Calu3 (cell line): ENCODE measurements at places on chromosomes 5 and 9. TPM values are rescaled to one million over a fixed set of nuclear protein-coding genes. Genes with fewer than 3 reads are reported as not detected.

DNA sequence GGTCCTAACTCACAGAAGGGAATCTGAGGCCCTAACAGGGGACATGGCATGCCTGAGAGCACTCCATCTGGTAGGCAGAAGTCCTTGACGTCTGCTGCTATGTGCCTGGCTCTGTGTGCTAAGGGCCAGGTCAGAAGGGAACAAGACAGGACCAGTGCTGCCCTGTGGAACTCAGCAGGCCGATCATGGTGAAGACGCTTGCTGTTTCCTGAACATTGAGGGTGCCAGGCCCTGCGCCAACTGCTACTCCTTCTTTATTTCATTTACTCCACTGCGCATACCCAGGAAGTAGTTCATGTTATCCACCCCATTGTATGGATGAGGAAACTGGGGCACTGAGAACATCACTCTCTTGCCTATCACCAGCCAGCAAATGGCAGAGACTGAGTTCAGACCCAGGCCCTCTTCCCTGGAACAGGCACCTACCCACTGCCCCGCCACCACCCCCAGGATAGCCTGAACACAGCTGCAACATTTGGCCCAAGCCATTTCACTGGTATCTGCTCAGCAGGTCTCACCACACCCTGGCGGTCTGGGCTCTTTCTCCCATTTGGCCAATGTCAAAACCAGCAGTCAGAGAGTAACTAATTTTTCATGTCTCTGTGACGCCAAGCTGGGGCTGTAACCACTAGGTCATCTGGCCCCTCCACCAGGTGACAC, 24.8 kb upstream of the FOXI1 start:
- DNase-seq = no peak

DNA sequence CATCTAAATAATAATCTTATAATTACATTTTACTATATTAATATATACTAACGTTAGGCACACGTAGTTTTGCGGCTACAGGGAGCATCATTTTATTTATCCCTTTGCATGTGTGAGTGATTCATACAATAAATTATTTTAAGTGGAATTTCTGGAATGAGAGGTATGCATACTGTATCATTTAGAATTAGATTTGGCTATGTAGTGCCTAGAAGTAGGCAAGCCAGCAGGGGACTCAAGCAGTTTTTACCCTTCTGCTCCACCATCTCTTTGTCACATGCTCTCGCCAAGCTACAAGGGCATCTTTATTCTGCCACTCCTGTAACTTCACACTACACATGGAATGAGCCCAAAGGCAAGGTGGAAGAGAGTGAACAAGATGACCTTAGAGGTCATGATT, 60.8 kb downstream of the MEGF10 start:
- DNase-seq = no peak

DNA sequence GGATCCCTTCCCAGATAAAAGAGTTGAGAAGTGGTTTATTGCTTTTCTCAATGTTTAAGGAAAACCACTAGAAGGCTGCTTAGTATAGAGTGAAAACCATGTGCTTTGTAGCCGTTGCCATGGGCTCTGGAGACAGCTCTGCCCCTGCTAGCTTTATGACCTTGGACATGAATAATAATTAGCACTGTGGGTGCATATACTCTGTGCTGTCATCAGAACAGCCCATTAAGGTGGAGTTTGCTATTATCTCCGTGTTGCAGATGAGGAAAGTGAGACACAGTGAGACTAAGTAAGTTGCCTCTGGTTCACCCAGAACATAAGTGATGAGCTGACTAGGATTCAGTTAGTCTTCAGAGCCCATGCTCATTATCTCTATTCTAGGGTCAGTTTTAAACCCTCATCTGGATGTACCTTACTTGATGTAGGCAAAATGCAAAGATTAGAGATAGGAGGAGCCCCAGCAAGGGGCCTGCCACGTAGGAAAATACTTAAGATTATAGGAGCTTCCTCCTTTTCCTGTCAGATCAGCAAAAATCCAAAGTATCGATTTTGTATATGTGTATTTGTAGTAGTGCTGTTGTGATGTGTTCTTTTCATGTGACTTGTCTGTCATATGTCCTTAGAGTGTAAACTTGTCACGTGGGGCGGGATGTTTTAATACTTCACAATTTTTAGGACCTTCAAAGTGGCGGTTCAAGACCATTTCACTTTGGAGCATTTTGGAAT, 102.5 kb downstream of the TLE4 start:
- DNase-seq = no peak

- DNase-seq = no peak
Measured at GRCh38 chr5:114416254-114416653, 54.4 kb downstream of the KCNN2 start.

DNA sequence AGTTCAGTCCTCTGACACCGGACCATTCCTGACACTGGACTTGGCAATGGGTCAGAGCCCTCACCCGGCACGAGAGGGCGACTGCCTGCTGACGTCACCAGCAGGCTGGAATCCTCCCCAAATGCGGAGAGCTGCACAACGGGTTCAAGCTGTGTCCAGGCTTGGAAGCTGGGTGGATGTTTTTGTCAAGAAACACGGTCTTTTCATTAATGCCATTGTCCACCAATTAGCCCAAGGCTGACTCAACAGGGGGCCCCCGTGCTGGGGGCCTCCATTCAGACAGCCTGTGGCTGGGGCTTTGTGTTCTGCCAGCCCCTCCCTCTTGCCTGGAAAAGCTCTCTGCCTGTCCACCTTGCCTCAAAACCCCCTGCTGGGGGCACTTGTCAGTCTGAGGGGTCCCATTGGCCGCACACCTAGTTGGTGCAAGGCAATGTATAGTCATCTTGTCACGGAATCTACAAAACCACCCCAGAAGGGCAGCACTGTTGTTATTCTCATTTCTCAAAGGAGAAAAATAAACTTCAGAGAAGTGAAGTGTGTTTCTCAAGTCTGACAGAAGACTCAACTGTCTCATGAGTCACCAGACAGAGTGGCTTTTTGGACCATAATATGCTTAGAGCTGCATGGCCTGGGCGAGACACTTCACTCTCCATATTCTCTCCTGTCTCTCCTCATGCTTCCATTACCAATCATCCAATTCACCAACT, 24.6 kb downstream of the NDUFA8 start:
- DNase-seq = no peak

- DNase-seq = no peak
Measured at GRCh38 chr9:98271479-98271878, 16.0 kb upstream of the TBC1D2 start.

GRCh38 chr5:132471944-132472343, 18.6 kb downstream of the IRF1 start:
- no peak for DNase-seq

GRCh38 chr9:71885467-71885866, 25.5 kb downstream of the ABHD17B start:
- no peak for DNase-seq

DNA sequence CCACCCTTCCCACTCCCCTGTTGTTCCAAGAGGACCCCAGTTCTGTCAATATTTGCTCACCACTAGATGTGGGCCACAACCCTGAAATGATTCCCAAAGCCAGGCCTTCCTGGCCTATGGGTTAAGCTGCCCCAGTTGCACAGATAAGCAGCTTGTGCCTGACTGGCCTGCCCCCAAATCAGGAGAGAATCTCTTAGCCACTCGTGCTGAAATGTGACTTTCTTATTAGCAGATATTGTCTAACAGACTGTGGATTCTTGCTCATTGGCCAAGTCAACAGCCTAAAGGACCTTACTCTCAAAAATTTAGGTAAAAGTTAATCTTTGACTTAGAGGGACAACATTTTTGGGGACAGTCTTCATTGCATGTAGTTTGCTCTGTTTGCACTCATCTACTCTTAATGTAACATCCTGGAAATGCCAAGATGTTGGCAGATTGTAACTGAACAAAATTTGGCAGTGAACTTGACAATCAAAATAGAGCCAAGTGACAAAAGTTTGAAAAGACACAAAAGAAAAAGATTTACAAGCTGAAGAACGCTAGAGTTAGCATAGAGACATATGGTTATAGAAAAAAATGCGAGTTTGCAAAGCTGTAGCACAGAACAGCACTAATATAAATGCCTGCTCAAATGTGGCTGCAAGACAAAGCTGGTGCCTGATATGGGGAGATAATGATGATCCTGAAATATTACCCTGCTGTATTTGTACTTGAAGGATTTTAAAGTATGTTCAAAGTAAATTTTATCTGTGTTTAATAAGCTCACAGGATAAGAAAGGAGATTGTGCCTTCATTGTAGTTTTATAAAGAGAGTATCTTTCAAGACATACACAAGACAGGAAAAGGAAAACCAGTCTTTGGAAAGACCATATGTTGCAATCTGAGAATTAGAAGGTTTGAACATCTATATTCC, 29.0 kb upstream of the FSD1L start:
- DNase-seq = no peak

DNA sequence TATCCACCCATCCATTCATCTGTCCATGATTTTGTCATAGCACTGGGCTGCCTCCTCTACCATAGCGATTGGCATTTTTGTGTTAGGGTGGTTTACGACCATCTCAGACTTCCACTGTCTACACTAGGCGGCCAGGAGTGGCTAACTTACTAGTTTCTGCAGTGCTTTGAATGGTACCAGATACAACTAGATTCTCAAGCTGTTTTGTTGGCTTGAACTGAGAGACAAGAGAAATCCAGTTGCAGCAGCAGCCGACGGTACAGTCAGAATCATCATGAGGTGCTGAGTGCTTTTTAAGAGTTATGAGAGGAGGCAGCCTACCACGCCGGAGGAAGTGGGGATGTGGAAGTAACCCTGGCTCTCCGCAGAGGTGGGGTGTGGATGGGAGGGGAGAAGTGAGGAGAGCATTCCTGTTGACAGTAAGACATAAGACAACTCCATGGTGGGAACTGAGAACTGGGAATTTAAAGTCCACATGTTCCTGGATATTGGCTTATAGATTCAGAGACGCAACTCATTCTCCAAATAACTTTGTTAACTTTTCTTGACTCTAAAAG, 27.9 kb downstream of the COL5A1 start:
- no peak for DNase-seq

GRCh38 chr9:84304166-84304565, 36.4 kb downstream of the SLC28A3 start:
- no peak for DNase-seq

KIF4B gene
- total RNA-seq = not detected in 2 replicates

KIF27 gene
- 5.8 and 6.6 TPM in 2 replicates for total RNA-seq

TDRD7 gene
- 15.5 and 21.7 TPM in 2 replicates for total RNA-seq

PCDHGA9 gene
- total RNA-seq = 16.0 and 18.1 TPM in 2 replicates

CDC20B gene
- total RNA-seq = not detected in 2 replicates
